ENCODE measurements at places on chromosomes 6 and 20.
A peak's percentile ranks its signal among the peaks of the same experiment; 100 is the strongest.

DNA sequence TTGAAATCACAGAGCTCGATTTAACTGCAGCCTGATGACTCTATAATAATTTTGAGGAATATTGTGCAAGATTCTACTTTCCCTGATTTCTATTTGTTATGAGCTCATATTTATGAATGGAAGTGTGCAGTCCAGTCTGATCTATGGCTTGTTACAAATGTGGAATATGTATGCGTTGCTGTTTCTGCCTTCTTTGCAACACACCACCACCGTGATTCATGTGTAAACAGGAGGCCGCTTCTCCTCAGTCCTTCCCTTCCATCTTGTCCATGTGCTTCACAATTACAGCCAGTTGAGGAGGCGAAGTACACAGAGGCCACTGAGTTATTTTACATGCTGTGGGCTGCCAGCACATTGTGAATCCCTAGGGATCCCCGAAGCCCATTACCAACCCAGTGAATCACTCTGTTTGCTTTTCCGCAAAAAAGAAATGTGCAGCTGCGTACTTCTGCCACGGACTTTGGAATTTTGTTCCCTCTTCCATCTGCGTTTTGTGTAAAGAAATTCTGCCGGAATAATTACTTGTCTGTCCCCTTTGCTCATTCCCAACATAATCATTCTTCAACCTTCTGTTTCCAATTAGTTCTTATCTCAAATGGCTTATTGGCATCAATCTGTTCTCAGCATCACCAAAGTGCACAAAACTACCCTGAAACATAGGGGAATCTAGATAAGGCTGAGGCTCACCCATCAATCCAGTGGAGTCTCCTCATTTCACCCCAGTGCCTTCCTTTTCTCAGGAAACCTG lies 551.6 kb upstream of the CITED2 start:
- no peak overlapping the region for H3K4me3 ChIP-seq
- DNase-seq, result no peak
- H3K36me3 ChIP-seq, result no peaks in the 10 kb centered on the region
- H3K4me1 ChIP-seq, result peaks cover 16% of the 10 kb centered on the region

DNA sequence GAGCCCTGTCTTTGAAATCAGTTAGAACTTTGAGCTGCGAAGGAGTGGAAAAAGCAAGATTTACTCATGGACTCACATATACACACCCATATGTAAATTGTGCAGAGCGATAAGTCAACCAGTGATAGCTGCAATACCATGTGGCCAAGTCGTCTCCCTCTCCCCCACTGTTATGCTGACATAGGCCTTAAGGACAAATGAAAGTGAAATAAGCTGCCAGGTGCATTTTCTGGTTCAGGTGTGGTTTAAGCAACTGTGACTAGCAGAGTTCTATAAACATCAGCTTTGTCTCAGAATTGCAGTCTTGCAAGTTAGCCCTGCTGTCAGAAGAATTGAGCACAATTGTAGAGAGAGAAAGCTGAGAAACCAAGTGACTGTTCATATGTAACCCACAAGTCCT lies 9.6 kb downstream of the FAM83B start:
- no peak for DNase-seq
- H3K4me3 ChIP-seq, result no peak overlapping the region
- H3K27ac ChIP-seq, result no peak overlapping the region
- no peaks in the 10 kb centered on the region for H3K36me3 ChIP-seq

DNA sequence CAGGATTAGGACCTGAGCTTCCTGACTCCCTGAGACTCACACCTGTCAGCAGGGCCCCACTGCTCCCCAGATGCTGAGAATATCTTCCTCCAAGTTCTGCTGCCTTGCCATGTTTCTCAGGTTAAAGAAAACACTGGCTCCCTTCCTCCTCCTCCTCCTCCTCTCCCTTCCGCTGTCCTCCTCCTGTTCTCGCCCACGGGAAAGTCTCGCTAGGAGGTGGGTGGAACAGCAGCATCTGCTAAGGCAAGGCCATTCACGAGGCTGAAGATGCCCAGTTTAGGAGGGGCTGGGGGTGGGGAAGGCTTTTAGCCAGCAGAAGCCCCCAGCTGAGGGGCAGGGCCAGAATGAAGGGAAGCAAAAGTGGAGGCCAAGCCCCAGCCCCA lies 23.8 kb downstream of the KCNK15 start:
- no peak for DNase-seq
- H3K27me3 ChIP-seq, result peaks cover 49% of the 10 kb centered on the region
- no peaks in the 10 kb centered on the region for H3K36me3 ChIP-seq
- H3K4me3 ChIP-seq, result no peak overlapping the region
- H3K4me1 ChIP-seq, result no peaks in the 10 kb centered on the region

DNA sequence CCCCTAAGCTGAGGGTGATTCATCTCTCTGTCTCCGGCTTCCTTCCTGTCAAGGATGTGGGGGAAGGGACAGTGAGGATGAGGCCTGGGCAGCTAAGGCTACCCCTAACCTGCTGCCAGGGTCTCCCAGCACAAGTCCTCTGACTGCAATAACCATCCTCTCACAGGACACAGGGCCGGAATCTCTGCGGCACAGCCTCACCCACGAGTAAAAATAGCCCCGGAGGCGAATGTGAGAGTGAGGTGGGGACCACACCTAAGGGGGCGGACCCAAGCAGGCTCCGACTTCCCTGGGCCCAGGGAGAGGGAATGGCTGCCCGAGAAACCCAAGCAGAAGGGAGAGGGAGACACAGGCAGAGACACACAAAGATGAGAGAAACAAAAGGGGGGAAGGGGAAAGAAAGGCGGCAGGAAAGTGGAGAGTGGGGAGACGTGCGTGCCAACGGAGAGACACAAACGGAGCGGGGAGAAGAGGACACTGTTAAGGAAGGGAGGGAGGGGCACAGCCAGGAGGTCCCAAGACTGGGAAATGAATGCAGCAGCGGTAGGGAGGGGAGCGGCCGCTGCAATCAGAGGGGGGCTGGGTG lies 1.4 kb downstream of the CLIC1 start:
- H3K4me1 ChIP-seq, result peaks cover 41% of the 10 kb centered on the region
- H3K27me3 ChIP-seq, result no peaks in the 10 kb centered on the region
- peaks cover 35% of the 10 kb centered on the region for H3K36me3 ChIP-seq
- peak; percentile 36 for DNase-seq
- H3K27ac ChIP-seq, result peak overlapping the region; percentile 91

Measured in tibial nerve (tissue), 4 donors.